ENCODE measurements at places on chromosomes 5 and 9. TPM values are rescaled to one million over a fixed set of nuclear protein-coding genes. Genes with fewer than 3 reads are reported as not detected.

SPATA31A3 gene
- total RNA-seq: not detected

SPATA31C1 gene
- total RNA-seq: not detected

PTPA gene
- 120 TPM for total RNA-seq

LRRC26 gene
- total RNA-seq: not detected

NR5A1 gene
- total RNA-seq: 1.2 TPM

LTC4S gene
- 1.0 TPM for total RNA-seq

TRIM7 gene
- not detected for total RNA-seq

AJM1 gene
- 0.80 TPM for total RNA-seq

KCNIP1 gene
- 6.1 TPM for total RNA-seq

MLANA gene
- total RNA-seq: not detected

PCDHB15 gene
- total RNA-seq: 10.5 TPM

CDC14B gene
- total RNA-seq: 21.4 TPM

LVRN gene
- total RNA-seq: 1.3 TPM

SPINK4 gene
- total RNA-seq: not detected

C9 gene
- not detected for total RNA-seq

FAM221B gene
- not detected for total RNA-seq

FREM1 gene
- total RNA-seq: 2.9 TPM

CA9 gene
- 1.5 TPM for total RNA-seq

SLC25A2 gene
- total RNA-seq: 0.62 TPM

SAXO1 gene
- not detected for total RNA-seq

C1QTNF3 gene
- 2.1 TPM for total RNA-seq

HAPLN1 gene
- total RNA-seq: 42.1 TPM

TRPM3 gene
- total RNA-seq: 0.54 TPM

ZFP2 gene
- total RNA-seq: 2.8 TPM

LCN10 gene
- not detected for total RNA-seq

NEUROG1 gene
- total RNA-seq: not detected

AMBP gene
- total RNA-seq: not detected

PROP1 gene
- total RNA-seq: not detected

SH3GL2 gene
- 1.6 TPM for total RNA-seq

ARL14EPL gene
- not detected for total RNA-seq

CCDC192 gene
- total RNA-seq: 0.26 TPM

ZNF454 gene
- 0.15 TPM for total RNA-seq

TMEM171 gene
- total RNA-seq: not detected

ECPAS gene
- 111 TPM for total RNA-seq

CATSPER3 gene
- 0.33 TPM for total RNA-seq

NUTM2G gene
- not detected for total RNA-seq

DOLK gene
- total RNA-seq: 18.2 TPM

SHISAL2B gene
- total RNA-seq: 1.4 TPM

LHX6 gene
- 6.0 TPM for total RNA-seq

Measured in endothelial cell (in vitro differentiated cells).